ENCODE measurements at places on chromosomes 16 and 17.

- DNase-seq = no peak
Observed at GRCh38 chr17:7647018-7647417, 3.7 kb upstream of the ATP1B2 start.

- no peak for DNase-seq
Observed at GRCh38 chr17:61294777-61295176, 104.9 kb upstream of the TBX2 start.

DNA sequence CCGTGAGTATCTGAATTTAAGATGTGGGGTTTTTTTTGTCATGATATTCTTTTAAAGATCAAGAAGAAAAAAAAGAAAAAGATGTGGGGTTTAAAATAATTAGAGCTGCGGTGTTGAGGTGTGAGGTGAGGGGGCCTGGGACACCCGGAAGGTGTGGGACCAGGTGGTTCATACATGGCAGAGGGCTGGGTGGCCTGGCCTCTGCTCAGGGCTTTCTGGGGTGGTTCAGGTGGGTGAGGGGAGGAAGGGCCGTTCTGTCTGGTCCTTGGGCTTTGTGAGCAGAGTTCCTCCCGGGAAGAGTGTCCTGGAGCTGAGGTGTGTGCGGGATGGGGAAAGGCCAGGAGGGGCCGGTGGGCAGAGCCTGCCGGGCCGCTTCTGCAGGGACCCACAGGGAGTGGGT is 5.0 kb downstream of the PRSS27 start:
- no peak for DNase-seq

- DNase-seq = no peak
Observed at GRCh38 chr17:75552425-75553294, 27.2 kb downstream of the LLGL2 start.

- DNase-seq = no peak
Observed at GRCh38 chr16:88383401-88384221, 852 bp downstream of the ZNF469 start.

GRCh38 chr17:62680541-62681052 is 53.1 kb downstream of the MRC2 start:
- no peak for DNase-seq

- DNase-seq = no peak
Observed at GRCh38 chr16:582614-583331, 7.1 kb upstream of the RAB40C start.

GRCh38 chr17:77617516-77617915 is 341.0 kb upstream of the TNRC6C start:
- DNase-seq = no peak

DNA sequence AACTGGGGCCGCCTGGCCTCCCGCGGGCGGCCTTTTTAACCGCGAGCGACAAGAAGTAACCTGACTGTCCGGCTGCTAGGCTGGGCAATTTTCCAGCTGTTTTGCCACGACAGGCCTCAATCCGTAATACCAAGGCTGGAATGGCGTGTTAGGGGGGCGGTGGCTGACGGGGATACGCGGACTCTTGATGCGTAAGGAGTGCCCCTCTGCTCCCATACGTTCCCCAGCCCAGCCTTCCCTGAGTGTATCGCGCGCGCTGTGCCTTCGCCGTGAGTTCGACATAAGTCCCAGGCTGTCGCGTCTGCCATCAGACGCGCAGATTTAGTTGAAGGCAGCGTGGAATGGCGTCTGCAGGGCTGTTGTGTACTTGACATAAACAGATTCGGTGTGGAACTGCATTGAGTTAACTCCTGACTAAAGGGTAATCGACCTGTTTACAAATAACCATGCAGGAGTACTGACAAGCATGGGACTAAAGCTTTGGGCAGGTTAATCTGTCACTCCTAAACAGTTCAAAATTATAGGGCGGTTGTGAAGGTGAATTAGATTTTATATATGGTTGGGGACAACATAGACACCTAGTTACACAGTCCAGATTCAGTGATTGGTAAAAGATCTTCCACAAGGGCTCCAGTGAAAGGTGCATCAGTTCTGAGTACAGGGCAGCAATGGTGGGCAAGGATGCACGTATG is 16.6 kb upstream of the ERN1 start:
- no peak for DNase-seq

- DNase-seq = no peak
Observed at GRCh38 chr17:14813649-14814370, 451.3 kb downstream of the PMP22 start.

- DNase-seq = no peak
Observed at GRCh38 chr16:8199390-8199789, 390.9 kb downstream of the TMEM114 start.

- no peak for DNase-seq
Observed at GRCh38 chr16:112153-112840, 26.2 kb downstream of the NPRL3 start.

DNA sequence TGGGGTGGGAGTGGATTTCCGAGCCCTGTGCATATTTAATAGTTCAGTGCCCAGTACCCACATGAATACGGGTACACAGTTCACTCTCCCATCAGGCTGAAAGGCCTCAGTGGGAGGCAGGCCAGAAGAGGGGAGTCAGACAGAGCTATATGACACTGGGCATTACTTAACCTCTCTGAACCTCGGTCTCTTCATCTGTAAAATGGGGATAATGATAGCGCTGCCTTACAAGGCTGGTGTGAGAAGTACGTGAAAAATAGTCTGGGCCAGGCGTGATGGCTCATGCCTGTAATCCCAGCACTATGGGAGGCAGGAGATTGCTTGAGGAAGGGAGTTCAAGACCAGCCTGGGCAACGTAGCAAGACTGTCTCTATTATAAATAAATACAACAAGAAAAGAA is 3.6 kb downstream of the GPRC5B start:
- no peak for DNase-seq

DNA sequence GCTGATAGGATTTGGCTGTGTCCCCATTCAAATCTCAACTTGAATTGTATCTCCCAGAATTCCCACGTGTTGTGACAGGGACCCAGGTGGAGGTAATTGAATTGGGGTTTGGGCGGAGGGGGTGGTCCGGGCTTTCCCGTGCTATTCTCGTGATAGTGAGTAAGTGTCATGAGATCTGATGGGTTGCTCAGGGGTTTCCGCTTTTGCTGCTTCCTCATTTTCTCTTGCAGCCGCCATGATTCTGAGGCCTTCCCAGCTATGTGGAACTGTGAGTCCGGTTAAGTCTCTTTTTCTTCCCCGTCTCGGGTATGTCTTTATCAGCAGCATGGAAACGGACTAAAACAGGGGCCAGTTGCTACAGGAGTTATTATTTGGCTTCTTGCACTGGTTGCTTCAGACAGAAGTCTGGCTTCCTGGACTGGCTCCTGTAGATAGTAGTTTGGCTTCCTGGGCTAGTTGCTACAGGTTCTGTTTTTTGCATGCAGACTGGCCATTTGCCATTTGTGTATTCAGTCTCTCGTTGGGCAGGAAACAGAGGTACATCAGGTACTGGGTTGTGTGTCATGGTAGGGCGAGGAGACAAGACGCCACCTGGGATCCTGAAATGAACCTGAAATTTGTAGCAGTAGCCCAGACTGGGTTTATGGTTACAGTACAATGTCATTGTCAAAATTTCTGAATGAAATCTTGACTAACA is 32.6 kb downstream of the CNTNAP4 start:
- DNase-seq = no peak

DNA sequence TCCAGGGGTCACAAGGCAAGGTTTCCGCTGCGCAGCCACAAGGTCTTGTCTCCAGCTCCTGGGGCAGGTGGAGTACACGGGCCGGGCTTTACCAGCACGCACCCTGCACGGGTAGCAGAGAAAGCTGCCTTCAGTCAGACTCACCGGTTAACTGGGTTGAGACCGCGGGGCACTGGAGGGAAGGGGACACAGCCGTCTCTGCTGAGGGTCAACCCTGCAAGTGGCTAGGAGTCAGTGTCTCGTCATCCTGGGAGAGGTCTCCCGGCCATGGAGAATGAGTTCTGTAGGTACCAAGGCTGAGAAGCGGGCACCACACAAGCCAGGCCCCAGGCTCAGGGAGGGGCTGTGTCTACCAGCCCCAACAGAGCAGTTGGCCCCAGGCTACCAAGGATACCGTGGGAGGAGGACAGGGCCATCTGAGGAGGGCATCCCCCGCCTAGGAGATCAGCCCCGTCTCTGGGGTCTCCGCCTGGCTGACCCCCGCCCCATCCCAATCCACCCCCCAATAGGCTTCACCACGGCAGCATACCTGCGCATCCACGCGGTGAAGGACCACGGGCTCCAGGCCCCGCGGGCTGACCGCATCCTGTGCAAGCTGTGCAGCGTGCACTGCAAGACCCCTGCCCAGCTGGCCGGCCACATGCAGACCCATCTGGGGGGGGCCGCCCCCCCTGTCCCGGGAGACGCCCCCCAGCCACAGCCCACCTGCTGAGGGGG is 2.8 kb upstream of the PRRT2 start:
- DNase-seq = no peak

DNA sequence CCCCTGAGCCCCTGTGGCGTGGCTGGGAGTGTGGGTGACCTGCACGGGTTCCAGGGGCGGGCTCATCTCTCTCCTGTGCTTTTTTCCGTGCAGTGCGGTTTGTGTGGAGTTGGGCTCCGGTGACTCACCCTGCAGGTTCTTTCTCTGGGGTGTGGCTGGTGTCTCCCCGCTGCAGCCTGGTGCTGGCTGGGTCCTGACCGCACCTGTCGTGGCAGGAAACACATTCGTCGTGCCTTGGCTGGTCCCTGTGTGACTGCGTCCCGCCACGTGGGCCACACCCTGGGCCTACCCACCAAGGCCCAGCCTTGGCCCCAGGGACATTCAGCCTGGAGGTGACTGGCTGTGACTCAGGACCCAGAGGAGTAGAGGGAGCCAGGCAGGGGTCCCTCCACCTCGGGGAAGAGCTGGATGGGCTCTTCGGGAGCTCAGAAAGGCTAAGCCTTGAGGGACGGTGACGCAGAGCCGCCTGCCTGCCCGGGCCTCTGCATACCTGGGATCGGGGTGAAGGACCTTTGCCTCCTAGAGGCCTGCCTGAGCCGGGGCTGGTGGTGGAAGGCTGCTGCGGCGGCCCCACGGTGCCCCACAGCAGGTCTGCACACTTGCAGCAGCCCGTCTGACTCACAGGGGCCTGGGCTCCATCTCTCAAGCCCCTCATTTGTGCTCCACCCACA is 7.8 kb downstream of the TRAF7 start:
- DNase-seq = no peak

DNA sequence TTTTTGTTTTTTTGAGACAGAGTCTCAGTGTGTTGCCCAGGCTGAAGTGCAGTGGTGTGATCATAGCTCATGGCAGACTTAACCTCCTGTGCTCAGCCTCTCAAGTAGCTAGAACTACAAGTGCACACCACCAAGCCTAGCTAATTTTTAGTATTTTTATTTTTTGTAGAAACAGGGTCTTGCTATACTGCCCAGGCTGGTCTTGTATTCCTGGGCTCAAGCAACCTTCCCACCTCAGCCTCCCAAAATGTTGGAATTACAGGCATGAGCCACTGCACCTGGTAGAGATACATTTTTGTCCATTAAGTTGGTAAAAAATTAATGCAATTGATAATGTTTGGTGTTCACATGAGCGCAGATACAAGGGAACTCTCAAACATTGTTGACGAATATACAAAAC is 22.2 kb upstream of the SRCIN1 start:
- DNase-seq = no peak

DNA sequence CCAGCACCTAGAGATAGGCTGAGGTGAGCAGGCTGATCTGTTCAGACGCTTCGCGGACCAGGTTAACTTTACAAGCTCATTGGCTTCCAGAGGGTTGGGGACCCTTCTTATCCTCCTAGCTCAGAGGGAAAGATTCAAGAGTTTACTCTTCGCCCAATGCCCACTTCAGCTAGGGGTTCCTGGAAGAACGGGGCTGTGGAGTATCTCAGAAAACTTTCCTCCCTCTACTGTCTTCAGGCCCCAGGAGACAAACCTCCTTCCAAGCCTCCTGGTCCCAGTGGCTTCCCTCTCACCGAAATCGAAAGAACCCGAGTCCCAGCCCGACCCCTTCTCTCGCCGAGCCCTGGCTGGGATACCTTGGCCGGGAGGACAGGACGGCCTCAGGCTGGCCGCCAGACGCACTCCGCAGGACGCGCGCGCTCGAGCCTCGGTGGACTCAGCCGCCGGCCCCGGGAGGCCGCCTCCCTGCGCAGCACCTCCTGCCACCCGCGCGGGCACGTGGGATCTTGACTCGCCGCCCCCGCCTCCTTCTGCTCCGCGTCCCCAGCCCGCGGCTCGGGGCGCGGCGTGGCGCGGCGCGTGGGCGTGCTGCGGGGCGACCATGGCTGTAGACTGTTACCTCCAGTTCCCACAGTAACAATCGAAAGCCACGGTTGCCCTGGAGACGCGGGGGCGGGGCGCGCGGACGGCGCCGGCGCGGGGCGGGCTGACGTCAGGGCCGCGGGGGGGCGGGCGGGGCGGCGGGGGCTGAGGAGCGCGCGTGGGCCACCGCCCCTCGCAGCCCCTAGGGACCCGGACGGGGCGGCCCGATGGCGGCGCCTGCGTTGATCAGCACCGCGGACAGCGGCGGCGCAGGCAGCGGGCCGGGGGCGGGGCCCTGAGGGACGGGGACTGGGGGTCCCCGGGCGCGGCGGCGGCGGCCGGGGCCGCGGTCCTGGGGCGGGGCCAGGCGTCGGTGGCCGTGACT is 5.3 kb upstream of the HIC1 start:
- peak; percentile 76 for DNase-seq
